ENCODE measurements at places on chromosomes 3 and 15.

DNA sequence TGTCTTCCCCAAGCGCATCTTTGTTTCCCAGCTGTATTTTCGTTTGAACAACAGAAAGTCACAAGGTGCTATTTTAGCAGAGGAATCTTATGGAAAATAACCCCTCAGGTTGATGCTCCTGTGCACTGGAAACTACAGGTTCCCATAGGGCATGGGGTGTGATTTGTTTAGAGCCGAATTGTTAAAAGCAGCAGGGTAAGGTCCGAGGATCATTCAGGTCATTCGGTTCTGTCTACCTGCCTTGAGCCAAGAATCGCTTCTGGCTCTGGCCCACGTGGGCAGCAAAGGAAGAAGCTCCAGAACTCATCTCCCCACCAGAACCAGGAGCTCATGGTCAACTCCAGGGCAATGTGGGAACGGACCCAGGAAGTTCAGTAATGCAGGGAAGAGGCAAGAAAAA lies 116.7 kb upstream of the TPM1 start:
- no peak for DNase-seq

DNA sequence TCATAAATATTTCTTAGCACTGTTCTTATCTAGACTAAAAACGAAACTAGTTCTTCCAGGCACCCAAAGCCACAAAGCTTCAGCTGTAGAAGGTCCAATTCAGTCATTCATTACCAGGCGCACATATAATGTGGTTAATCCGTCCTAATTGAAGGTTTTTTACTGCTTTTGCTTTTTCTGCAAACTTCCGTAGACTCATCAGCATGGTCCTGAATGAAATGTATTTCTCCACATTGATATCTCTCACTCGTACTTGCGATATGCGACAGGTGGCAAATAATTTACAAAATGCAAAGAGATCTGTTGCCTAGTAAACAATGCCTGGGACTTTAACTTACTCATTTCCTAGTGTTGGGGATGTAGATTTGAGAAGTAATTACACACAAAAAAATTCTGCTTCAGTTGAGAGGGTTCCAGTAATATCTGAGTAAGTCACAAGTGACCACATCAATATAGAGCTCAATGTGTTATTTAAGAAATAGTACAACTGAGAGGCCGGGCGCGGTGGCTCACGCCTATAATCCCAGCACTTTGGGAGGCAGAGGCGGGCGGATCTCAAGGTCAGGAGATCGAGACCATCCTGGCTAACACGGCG lies 75.0 kb upstream of the MBNL1 start:
- no peak for DNase-seq

GRCh38 chr3:12227833-12228232 lies 61.0 kb upstream of the PPARG start:
- no peak for DNase-seq

GRCh38 chr3:39937874-39938273 lies 128.5 kb downstream of the MYRIP start:
- no peak for DNase-seq

GRCh38 chr3:196789885-196790359 lies 50.3 kb downstream of the PAK2 start:
- DNase-seq, result no peak

- no peak for DNase-seq
Measured at GRCh38 chr15:63276342-63277037, 915 bp upstream of the APH1B start.

DNA sequence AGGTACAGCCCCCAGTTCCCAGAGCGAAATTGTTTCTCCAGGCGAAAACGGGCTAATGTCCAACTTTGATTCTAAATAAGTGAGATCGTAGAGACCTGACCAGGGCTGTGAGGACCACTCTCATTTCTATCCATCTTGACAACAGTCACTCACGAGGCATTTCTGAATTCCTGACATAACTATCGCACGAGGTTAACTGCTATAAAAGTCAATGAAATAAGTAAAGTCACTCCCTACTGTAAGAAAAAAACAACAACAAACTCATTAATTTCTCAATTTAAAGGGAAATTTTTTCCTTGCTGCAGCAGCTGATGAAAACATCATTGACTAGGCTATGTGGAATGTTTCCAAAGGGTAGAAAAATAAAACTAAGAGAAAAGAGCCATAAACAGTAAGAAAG lies 69.1 kb downstream of the GREM1 start:
- DNase-seq, result no peak

GRCh38 chr15:38168467-38169070 lies 84.1 kb upstream of the SPRED1 start:
- no peak for DNase-seq

DNA sequence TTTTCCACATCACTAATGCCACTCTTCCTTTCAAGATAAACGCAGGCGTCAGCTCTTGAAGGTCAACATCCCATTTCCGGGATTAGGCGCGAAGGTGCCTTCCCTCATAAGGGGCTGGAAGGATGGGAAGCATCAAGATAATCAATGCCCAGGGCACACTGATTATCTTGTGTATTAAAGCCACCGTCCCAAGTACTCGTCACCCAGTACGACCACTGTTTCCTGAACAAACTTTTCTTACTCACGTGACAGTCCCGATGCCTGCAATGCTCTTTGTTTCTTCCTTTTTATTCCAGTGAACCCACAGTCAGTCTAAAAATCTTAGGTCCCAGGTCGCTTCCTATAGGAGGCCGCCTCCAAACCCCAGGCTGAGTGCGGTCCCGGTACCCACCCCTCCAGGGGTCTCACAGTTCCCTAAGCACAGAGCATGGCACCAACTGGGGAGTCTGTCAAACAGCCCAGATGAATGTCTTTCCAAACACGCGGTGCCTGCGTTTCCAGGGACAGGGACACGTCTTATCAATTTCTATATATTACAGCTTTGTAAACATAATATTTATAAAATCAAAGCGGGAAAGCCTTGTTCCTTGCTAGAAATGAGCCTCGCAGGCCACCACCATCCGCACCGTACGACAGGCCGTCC lies 589 bp downstream of the ANAPC13 start:
- DNase-seq, result no peak

DNA sequence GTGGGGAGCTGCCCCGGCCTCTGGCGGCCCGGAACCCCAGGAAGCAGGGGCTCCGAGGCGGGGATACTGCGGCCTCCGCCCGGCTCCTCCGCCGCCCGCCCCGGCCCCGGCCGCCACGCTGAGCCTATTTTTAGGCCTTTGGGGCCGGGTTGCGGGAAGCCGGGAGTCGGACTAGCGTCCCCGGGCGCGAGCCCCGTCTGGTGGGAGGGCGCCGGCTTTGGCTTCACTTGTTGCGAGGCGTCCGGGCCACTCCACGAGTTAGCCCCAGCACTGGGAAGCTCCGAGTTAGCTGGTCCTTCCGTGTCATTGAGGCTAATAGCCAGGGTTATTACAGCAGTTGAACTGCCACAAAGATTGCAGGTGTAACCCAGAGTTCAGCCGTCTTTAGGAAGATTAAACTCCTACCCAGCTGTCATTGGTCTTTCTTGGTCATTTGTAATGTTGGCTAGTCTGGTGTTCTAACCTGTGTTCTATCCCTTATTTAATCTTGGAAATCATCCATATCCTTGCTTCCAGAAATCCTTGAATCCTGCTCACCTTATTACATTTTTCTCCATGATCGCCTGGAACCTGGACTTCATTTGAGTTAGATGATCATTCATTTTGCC lies 791 bp downstream of the GYG1 start:
- DNase-seq, result peak; percentile 22

DNA sequence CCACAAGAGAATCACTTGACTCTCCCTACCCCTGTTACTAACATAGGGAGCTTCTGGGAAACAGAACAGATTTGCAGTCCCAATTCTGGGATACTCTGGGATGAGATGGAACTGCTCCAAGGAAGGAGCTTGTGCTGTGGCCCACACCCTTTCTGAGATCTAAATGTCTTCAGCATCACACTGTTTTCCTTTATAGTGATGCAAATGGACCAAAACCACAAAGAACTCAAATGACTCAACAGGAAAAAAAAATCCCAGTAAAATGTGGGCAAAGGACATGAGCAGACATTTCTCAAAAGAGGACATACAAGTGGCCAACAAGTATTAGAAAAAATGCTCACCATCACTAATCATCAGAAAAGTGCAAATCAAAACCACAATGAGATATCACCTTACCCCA lies 155.6 kb downstream of the NECTIN3 start:
- DNase-seq, result no peak

DNA sequence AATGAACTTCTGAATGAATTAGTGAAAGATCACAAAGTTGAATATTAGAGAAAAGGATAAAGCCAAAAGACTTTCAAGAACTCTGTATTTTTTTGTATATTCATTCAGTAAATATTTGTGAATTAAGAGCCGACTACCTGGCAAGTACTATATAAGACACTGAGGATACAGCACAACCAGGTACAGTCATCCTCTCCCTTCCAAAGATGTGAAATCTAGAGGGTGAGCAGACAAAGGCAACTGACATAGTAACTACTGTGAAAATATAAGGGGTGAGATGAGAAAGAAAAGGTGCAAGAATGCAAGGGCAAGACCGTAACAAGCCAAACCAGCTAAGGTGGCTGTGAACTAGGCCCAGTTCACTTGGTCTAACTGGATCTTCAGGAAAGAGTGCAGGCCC lies 974.6 kb upstream of the CFAP20DC start:
- DNase-seq, result no peak

DNA sequence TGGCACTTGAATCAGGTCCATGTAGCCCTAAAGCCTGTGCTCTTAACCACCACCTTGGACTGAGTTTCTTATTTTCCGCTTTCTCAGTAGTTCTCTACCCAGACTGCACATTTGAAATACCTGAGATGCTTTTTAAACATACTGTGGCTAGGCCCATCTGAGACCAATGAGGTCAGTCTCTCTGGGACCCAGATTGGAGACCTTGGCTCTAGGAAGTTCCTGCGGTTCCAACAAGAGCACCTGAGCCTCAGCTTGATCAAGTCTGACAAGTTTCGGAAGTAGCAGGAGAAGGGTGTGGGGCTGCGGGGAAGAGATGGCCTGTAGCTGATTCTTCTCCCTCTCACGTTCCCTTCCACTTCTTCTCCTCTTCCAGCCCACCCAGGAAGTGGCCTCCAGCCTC lies 11.5 kb upstream of the TSEN2 start:
- DNase-seq, result no peak

DNA sequence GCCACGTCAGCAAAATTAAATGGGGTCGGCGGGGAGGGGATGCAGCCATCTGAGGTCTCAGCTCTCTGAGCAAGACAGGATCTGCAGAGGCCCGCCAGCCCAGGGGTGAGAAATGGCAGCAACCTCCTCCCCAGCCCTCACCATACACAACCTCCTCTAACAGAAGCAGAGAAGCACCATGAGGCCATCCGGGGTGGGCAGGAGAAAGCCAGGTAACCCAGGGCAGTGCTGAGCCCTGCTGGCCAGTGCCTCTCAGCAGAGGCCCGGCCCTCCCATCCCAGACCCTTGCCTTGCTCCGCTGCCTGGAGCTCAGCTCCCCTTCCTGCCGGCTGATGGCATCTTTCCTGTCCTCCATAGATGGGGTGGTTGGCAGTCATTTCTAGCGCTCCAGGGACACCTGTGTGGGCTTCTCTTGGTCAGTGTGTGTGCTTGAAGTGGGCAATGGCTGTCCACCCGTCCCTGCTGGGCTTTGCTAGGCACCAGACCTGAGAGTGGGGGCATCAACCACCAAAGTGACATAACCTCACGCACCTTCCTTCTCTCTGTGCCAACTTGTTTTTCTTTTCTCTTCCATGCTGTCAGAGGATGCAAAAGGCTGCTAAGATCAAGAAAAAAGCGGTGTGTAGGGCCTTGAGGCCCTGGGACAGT lies 175.8 kb downstream of the NSMCE3 start:
- DNase-seq, result no peak

- no peak for DNase-seq
Measured at GRCh38 chr3:118088696-118089095, 946.0 kb downstream of the IGSF11 start.

- no peak for DNase-seq
Measured at GRCh38 chr3:122857019-122857418, 62.1 kb downstream of the SLC49A4 start.

GRCh38 chr3:157445857-157446256 lies 9.2 kb downstream of the PTX3 start:
- no peak for DNase-seq

GRCh38 chr3:38154625-38155255 lies 10.6 kb upstream of the OXSR1 start:
- DNase-seq, result no peak

DNA sequence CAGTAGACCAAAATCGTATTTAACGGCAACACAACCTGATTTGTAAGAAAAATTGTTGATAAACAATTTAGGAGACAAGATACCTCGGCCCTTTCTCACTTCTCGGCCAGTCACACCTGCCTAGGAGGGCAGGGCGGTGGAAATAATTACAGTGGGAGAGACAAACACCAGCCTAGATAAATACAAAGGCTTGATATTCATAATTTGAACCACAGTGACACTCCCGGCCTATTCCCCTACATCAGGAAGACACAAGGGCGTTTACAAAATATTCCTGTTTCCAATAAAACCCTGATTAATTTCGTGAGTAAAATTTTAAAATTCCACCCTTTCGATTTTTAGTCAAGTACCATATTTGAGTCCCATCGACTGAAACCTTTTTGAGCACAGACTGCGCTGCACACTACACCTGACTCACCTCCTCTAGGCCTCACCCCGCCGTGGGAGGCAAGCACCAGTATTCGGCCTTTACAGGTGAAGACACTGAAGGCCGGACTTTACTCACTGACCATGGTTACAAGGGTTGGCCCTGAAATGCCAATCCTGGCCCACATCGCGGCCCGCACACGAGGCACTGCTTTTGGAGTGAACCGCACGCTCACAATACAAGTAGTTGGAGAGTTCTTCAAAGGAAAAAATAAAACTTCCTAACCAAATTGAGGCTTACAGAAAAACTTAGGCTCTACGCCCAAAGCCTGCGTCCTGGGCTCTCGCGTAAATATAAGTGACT lies 794 bp downstream of the ARPP19 start:
- no peak for DNase-seq

GRCh38 chr3:19898721-19899120 lies 35.3 kb downstream of the EFHB start:
- no peak for DNase-seq

DNA sequence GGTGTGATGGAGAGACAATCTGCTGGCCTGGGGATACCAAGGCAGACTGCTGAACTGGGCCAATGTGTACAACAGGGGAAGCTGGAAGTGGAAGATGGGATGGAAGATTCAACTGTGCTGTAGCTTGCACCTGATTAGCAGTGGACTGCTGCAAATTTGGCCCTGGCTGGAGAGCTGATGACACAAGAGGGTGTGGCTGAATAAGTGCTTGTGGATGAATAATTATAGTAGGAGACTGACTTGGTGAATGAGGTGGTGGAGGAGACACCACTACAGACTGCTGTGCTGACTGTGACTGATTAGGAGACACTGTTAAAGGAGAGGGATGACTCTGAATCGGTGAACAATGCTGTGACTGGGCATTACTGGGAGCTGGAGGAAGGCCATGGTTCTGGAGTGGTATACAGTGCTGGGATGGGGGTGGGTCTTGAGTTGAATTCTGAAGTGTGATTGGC lies 52.5 kb downstream of the PHC3 start:
- DNase-seq, result no peak

- DNase-seq, result no peak
Measured at GRCh38 chr3:61980041-61980440, 393.3 kb downstream of the FEZF2 start.

DNA sequence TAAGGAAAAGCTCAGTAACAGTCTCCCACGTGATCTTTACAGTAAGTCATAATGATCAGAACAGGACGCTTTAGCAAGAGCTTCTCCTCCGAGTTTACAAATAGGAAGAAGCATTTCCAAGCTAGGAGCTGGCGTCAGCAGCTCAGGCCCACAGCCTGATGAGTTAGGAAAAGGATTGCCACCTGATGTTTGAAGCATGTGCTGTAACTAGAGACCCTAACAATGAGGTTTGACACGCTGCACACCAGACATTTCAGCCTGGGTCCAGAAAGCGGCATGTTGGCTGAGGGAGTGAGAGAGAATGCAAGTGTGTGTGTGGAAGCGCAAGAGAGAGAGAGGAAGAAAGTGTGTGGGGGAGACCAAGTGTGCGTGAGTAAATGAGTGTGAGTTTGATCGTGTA lies 47.3 kb downstream of the TLE3 start:
- DNase-seq, result no peak
